ENCODE measurements at places on chromosomes 3 and 15. TPM values are rescaled to one million over a fixed set of nuclear protein-coding genes. Genes with fewer than 3 reads are reported as not detected.

- DNase-seq: no peak
Observed at GRCh38 chr3:133264920-133265319, 134.9 kb upstream of the BFSP2 start.

PLXND1 gene
- 17.3 TPM for polyA plus RNA-seq

MESP2 gene
- not detected for polyA plus RNA-seq

DNA sequence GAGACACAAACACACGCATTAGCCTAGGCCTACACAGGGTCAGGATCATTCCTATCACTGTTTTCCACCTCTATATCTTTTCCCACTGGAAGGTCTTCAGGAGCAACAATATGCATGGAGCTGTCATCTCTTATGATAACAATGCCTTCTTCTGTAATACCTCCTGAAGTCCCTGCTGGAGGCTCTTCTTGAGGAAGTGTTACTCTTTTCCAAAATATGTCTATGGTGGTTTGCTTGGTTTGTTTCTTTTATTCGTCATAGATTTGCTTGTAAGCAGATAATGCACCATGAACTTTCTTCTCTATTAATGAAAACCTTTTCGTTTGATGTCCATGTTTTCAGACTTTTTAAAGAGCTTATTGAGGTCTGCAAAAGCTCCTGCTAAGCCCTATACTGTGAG lies 109.3 kb downstream of the GMPS start:
- no peak for DNase-seq

ST6GAL1 gene
- polyA plus RNA-seq: 139 TPM

DNA sequence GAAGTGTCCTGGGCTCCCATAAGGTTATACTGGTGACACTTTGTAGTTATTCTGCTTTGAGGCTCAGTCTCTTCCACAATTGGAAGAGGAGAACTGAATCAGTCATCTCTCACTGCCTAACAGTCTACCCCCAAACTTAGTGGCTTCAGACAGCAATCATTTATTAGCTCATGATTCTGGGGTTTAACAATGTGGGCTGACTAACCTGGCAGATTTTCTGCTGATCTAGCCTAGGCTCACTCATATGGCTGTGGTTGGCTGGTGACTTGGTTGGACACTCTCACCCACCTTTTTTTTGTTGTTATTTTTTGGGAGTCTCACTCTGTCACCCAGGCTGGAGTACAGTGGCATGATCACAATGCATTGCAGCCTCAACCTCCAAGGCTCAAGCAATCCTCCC lies 7.1 kb downstream of the GPD1L start:
- DNase-seq: no peak

DNA sequence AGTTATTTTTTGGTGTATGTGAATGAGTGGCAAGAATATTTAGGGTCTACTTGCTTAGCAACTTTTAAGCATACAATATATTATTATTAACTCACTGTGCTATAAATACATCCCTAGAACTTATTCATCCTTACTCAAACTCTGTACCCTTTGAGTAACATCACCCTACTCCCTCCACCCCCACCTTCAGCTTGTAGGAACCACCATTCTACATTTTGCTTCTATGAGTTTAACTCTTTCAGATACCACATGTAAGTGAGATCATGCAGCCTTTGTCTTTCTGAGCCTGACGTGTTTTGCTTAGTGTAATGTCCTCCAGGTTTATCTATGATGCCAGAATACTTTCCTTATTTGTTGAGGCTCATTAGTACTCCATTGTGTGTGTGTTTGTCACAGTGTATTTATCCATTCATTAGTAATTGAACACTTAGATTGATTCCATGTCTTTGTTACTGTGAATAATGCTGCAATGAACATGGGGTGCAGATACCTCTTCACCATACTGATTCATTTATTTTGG lies 526.9 kb downstream of the PYDC2 start:
- DNase-seq: no peak

LRRC2 gene
- polyA plus RNA-seq: not detected

DNA sequence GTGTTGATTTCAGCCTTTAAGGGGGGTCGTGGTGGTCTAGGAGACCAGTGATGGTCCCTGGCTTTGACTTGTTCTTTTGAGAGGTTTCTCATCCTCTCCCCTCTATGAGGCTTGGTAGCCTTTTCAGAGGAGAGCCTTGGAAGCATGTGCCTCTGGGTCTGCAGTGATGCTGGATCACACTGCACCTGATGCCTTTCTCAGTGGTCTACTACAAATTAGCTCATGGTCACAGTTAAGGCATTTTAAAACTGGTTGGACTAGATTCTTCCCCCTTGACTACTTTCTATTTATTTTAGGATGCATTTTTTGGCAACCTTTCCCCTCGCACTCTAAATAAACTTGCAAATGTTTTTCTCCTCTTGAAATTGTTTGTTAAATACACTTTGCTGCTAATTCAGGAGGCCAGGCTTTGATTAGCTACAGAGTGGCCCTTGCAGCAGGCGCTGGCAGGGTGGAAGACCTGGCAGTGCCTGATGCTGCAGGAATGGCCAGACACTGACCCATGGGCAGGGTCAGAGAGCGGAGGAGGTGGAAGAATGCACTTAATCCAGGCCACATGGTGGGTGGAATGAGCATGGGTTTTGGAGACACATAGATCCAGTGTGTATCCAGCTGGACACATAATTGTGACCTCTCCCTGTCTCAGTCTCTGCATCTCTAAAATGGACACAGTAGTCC lies 318.8 kb upstream of the CTDSPL start:
- no peak for DNase-seq

DNA sequence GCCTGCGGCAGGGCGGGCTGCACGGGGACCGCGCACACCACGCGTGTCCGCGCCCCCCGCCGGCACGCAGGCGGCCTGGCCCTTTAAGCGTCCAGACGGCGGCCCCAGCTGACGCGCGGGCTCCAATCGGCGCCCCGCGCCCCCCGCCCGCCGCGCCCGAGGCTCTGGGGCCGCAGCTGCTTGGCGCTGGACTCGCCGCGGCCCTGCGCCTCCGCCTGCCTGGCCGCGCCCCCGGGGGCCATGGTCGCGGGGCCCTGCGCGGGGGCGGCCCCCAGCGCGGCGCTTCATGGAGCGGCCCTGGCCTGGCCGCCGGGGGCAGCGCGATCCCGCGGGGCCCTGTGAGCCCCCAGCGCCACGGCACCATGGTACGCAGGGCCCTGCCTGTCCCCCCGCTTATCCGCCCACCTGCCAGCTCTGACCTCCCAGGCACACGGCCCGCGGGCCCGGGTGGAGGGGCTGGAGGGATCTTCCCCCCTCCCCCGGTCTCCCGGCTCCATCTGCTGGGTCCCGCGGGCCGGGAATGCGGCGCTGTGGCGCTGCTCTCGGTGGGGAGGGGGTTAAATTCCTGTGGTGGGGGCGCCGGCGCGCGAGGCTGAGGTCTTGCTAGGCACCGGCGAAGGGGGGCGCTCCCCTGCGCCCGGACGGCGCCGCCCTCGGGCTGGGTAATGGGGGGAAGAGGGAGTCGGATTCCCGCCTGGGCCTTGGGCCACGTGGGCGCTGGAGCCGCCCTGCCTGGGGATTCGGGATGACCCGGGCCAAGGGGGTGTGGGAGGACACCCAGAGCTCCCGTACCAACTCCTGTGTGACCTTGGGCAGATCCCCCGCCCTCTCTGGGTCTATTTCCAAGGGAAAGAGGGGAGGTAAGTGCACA lies 1.1 kb downstream of the ZBTB47 start:
- no peak for DNase-seq

GRCh38 chr3:144636833-144637232 lies 665.2 kb downstream of the DIPK2A start:
- no peak for DNase-seq

GPR62 gene
- polyA plus RNA-seq: not detected

GRCh38 chr15:62532367-62532766 lies 367.3 kb upstream of the C2CD4B start:
- DNase-seq: no peak

GRCh38 chr15:91224755-91225380 lies 124.8 kb downstream of the SV2B start:
- no peak for DNase-seq

GRCh38 chr3:29331035-29331434 lies 50.2 kb downstream of the RBMS3 start:
- DNase-seq: no peak

TTLL13 gene
- 0.17 TPM for polyA plus RNA-seq

PPP1R14D gene
- polyA plus RNA-seq: not detected

Data from CD8-positive, alpha-beta memory T cell (primary cell).